Stimulated activated CD4-positive, alpha-beta T cell treated with anti-CD3 and anti-CD28 coated beads, Interleukin-12 subunit alpha, Interleukin-12 subunit beta, amount 100 ng/mL, for 24 hours (primary cell): ENCODE measurements at places on chromosomes 2 and 18.

- DNase-seq: no peak
These were observed 233.3 kb upstream of the MGAT5 start for GRCh38 chr2:134020608-134021007.

- DNase-seq: no peak
These were observed 17.8 kb downstream of the FAM110C start for GRCh38 chr2:28406-28975.

DNA sequence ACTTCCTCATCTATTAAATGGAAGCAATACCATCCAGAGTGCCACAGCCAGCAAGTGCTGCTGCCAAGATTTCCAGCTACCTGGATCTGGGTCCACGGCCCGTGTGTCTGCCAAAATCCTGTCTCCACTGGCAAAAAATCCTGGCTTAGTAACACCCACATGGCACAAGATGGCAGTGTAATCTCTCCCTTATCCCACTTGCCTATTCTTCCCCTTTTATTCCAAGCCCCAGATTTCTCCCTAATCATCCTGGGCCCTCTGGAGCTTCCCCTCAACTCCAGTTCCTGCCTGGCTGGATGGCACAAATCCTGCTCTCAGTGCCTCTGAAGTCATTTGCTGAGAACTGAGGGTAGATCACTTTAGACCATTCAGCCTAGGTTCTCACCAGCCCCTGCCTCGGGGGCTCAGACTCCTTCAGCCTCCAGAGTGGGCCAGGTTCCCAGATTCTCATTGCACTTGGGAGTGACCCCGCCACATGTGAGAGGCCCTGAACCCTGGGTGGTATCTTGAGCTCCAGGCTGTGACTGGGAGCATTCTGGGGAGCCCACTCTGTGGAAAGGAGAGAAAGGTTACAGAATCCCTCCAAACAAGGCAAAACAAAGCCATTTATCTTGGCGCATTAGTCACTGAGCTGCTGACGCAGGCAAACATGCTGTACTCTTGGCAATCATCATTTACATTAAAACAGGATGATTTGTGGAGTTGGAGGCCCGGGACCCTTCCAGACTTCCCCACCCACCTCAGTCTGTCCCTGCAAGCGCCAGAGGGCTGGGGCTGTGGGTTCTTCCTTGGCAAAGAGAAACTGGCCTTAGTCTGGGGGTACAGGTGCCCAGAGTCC is 325.8 kb downstream of the DYSF start:
- DNase-seq: no peak

- no peak for DNase-seq
These were observed 33.9 kb downstream of the ZNF516 start for GRCh38 chr18:76461148-76461547.

DNA sequence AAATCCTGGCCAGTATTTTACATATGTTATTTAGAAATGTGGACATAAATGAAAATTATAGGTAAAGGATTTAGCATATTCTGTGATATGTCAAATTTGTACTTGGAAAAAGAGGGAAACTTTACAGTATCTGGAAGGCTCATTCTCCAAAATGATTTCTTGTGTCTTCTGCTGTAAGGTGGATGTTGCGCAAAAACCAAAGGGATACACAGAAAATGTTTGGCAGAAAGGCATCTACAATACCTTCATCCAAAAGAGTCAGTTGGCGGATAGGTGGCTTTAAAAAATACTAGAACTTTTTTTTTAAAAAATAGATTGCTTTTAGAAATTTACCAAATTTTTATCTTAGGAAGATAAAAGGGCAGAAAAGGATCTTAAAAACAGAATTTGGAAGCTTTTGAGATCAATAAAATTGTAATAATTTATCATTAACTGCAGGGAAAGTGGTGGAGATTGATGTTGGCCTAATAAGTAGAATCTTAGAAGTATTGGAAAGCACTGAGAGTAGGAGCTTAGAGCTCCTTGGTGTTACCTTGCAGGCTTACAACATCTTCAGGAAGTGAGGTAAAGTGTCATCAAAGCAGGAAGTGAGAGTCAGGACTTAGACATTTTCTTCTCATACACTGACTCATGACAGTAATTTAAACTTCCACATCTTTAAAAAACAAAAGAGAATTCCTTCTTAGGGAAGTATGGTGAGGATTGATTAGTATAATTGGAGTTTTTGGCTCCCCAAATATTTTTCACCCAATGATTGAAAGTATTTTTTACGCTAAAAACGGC is 2.1 kb downstream of the NABP1 start:
- DNase-seq: no peak

- DNase-seq: no peak
These were observed 530.0 kb downstream of the BCL11A start for GRCh38 chr2:60023256-60023985.

GRCh38 chr2:25324905-25325592 is 16.7 kb downstream of the DNMT3A start:
- no peak for DNase-seq

- no peak for DNase-seq
These were observed 61.3 kb downstream of the PMAIP1 start for GRCh38 chr18:59961070-59961469.

DNA sequence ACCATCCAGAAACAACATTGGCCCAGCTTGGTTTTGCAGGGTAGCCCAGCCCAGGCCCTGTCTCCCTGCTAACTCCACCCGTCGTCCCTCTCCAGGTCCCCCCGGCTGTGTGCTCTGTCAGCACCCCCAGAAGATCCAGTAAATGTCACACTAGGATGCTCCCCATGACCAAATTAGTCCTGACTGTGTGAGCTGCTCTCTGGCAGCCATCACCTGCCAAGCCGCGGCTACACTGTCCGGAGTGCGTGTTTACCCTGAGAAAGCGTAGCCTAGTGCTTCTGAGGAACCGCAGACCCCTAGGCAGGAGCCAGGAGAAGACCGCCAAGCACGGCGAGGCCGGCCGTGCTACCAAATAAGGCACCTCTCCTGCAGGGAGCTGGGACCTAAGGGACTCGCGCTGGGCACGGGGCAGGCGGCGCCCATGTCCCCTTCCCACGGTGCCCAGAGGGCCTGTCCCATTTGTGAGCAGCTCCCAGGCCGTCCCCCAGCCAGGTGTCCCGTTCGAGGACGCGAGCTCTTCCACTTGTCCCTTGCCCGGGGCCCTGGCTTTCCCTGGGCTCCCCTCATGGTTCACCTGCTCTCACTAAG is 849.9 kb downstream of the RNF144A start:
- no peak for DNase-seq

DNA sequence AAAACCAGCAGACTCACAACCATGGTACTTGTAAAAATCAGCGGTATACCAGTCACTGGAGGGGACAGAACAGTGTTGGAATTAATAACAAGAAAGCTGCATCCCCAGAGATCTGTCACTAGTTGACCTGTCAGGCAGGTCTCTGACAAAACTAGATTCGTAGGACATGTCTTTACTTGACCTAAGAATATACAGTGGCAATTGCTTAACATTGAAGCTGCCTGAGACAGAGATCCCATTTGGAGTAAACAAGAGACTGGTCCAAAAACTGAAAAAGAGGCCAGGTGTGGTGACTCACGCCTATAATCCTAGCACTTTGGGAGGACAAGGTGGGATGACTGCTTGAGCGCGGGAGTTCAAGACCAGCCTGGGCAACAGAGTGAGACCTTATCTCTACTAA is 7.2 kb upstream of the SS18 start:
- DNase-seq: no peak

GRCh38 chr2:133755480-133756300 is 187.4 kb upstream of the NCKAP5 start:
- DNase-seq: no peak

GRCh38 chr2:86584151-86584913 is 21.1 kb upstream of the CHMP3 start:
- no peak for DNase-seq

DNA sequence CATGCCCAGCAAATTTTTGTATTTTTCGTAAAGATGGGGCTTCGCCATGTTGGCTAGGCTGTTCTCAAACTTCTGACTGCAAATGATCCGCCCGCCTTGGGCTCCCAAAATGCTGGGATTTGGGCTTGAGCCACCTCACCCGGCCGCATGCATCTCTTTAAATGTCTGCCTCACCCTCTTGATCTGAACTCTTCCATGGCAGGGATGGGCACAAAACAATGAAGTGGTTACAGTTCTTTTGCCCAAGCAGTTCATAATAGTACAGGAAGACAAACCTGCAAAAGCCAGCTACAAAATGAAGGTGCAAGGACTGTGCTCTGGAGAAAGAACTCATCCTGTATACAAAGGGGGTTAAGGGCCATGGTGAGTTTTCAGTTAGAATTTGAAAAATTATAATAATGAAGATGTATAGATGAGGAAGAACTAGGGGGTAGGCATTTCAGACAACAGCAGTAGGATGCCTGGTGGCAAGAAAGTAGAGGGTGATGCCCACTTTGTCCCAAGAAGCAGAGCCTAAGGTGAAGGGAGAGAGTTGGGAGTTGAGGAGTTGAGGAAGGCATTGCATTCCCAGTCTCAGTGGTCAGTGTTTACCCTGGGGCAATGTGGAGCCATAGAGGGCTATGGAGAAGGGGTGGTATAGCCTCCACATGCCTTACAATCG is 160.8 kb upstream of the MYCN start:
- DNase-seq: no peak

DNA sequence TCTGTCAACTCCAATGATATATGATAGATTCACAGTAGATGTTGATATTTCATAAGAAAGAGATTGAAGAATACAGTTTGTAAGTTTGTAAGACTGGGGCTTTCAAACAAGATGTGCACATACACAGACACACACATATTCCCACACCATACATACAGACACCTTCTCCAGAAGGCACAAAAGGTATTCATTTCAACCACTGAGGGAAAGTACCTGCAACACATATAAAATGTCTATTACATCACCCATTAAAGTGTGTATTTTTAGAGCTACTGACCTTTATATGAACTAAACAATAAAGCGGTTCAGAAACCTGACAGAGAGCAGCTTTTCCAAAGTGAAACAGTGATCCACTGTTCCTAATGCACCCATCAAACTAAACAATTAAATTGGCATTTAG is 53.3 kb downstream of the CCDC148 start:
- DNase-seq: no peak

DNA sequence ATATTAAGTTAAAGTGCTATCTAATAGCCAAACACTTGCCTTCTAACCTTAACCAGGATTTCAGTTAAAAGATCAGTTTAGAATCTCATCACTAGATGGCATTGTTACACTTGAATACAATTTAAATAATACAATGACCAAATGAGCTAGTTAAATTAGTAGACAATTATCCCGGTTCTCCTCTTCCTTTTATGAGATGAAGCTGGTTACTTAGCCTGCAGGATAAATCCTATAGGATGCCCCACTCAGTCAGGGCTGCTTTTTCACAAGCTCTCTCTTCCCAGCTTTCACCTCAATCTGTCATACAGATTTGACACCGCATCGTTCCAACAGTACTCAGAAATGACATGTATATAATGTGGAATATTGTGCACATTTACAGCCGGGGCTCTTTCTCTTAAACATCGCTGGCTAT is 678.8 kb downstream of the KCNJ3 start:
- no peak for DNase-seq

DNA sequence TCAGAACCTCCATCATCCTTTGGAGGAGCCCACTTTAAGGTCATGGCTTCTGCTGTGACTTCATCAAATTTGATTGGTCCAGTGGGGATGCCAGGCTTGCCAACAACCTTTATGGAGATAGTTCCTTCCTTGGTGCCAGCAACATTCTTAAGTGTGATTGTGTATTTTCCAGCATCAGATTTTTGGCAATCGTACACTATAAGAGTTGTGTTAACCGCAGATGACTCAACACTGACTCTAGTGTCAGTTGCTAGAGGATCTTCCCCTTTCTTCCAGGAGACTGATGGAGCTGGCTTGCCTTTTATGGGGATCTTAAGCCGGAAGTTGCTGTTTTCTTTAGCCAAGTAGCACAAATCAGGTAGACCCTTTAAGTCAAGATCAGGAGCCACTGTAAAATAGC is 98.7 kb downstream of the PLEKHA3 start:
- DNase-seq: no peak

DNA sequence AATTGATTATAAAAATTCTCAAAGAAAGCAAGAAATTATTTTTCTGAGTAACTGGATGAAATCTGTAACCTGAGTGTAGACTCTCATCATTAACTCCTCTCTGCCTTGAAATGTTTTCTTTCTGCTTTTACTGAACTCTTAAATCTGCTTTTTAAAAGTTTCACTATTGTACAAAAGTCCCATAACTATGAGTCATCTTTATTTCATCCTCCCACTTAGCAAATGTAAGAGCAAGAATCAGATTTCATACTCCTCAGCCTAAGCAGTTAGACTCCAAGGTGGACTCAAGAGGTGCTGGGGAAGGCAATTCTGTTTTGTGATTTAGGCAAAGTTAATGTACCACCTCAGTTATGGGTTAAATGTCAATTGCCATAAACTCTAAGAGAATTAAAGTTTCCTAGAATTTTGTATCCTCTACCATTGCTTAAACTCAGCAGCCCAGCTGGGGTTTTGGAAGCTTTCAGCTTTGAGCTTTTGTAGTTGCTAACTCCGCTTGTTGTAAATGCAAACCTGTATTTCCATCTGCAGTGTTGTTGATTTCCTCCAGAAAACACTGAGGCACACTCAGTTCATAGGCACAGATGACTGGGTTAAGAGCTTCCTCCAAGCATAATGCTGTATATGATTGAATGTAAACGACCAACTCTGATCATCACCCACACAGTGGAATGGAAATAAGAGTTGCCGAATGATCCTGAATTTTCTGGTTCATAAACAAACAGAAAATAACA is 268.8 kb downstream of the ARHGAP15 start:
- no peak for DNase-seq

DNA sequence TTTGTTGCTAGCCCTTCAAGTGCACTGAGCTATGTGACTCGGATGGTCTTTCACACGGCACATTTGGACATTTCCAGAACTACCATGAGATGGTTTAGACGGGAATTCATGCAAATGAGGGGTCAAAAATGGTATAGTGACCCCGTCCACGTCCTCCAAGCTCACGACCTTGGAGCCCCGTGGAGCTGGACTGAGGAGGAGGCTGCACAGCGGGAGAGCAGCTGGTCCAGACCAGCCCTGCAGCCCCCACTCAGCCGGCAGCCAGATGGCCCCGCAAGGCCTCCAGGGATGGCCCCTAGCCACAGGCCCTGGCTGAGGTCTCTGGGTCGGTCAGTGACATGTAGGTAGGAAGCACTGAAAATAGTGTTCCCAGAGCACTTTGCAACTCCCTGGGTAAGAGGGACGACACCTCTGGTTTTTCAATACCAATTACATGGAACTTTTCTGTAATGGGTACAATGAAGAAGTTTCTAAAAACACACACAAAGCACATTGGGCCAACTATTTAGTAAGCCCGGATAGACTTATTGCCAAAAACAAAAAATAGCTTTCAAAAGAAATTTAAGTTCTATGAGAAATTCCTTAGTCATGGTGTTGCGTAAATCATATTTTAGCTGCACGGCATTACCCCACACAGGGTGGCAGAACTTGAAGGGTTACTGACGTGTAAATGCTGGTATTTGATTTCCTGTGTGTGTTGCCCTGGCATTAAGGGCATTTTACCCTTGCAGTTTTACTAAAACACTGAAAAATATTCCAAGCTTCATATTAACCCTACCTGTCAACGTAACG is 88.8 kb downstream of the EPAS1 start:
- no peak for DNase-seq
